ENCODE measurements at places on chromosomes 11 and 22. TPM values are rescaled to one million over a fixed set of nuclear protein-coding genes. Genes with fewer than 3 reads are reported as not detected.

Gene SCN3B
- polyA plus RNA-seq = 93.1 TPM

Gene MSANTD2
- 24.1 TPM for polyA plus RNA-seq

Gene GP1BB
- polyA plus RNA-seq = 39.8 TPM

Gene DDX25
- 42.3 TPM for polyA plus RNA-seq

Gene FAM227A
- 9.4 TPM for polyA plus RNA-seq

Gene HIKESHI
- polyA plus RNA-seq = 69.0 TPM

Gene AGBL2
- polyA plus RNA-seq = 5.6 TPM

Gene ZNF215
- polyA plus RNA-seq = 3.1 TPM

Gene SPON1
- 125 TPM for polyA plus RNA-seq

Gene BAIAP2L2
- 8.2 TPM for polyA plus RNA-seq

Gene SHANK3
- 38.5 TPM for polyA plus RNA-seq

Gene MUC2
- not detected for polyA plus RNA-seq

Gene OR52I2
- not detected for polyA plus RNA-seq

Gene ZNRD2
- polyA plus RNA-seq = 82.5 TPM

Gene ANKK1
- polyA plus RNA-seq = 0.87 TPM

Gene PLAAT5
- polyA plus RNA-seq = 5.5 TPM

Gene OR51B6
- polyA plus RNA-seq = not detected

Gene EIF4G2
- polyA plus RNA-seq = 917 TPM

Gene KCTD14
- polyA plus RNA-seq = 3.2 TPM

Gene TMEM191C
- 12.4 TPM for polyA plus RNA-seq

Gene LARGE2
- 1.1 TPM for polyA plus RNA-seq

Gene HPS4
- polyA plus RNA-seq = 34.2 TPM

Gene HBD
- not detected for polyA plus RNA-seq

Gene MALAT1
- 557 TPM for polyA plus RNA-seq

Gene B3GAT1
- 186 TPM for polyA plus RNA-seq

Gene TMEM132A
- 198 TPM for polyA plus RNA-seq

Gene OR8D1
- polyA plus RNA-seq = not detected

Gene RIC3
- 55.7 TPM for polyA plus RNA-seq

Gene UBQLNL
- 0.59 TPM for polyA plus RNA-seq

Gene FIBIN
- polyA plus RNA-seq = 67.8 TPM

Gene FLRT1
- polyA plus RNA-seq = 21.0 TPM

Gene RIBC2
- polyA plus RNA-seq = 2.5 TPM

Gene CACNA1I
- 8.5 TPM for polyA plus RNA-seq

Gene GPR83
- polyA plus RNA-seq = 3.6 TPM

Gene MAJIN
- not detected for polyA plus RNA-seq

Gene IGLL1
- not detected for polyA plus RNA-seq

Gene DENND6B
- 41.3 TPM for polyA plus RNA-seq

Gene EHF
- polyA plus RNA-seq = 0.72 TPM

Gene SMIM35
- 0.20 TPM for polyA plus RNA-seq

Gene FOLR1
- polyA plus RNA-seq = 4.7 TPM

Gene GGT5
- polyA plus RNA-seq = 10.1 TPM

Gene SNX15
- 30.6 TPM for polyA plus RNA-seq

Gene GAS2L1
- 23.9 TPM for polyA plus RNA-seq

Gene TCN1
- polyA plus RNA-seq = not detected

Gene CPT1B
- 24.5 TPM for polyA plus RNA-seq

Gene SLC5A4
- 0.98 TPM for polyA plus RNA-seq

Gene AMBRA1
- 28.8 TPM for polyA plus RNA-seq

Gene FOLR2
- polyA plus RNA-seq = 14.1 TPM

Gene OR5B17
- polyA plus RNA-seq = not detected

Gene OR5A1
- not detected for polyA plus RNA-seq

Gene HEPHL1
- 0.06 TPM for polyA plus RNA-seq

Gene LRRC10B
- polyA plus RNA-seq = 11.8 TPM

Gene VSIG2
- 1.2 TPM for polyA plus RNA-seq

Gene PPP1R14B
- 117 TPM for polyA plus RNA-seq

Data from spinal cord (tissue), 10 donors.